ENCODE measurements at places on chromosomes 16 and 17.

DNA sequence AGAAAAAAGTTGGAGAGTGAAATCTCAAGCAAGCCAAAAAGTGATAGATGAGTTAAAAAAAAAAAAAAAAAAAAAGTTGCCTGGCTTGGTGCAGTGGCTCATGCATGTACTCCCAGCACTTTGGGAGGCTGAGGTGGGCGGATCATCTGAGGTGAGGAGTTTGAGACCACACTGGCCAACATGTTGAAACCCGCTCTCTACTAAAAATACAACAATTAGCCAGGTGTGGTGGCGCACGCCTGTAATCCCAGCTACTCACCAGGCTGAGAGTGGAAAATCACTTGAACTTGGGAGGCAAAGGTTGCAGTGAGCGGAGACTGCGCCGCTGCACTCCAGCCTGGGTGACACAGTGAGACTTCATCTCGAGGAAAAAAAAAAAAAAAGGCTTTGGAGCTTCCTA, 668.8 kb downstream of the WWOX start:
- no peak for DNase-seq

GRCh38 chr17:7389924-7390910, 4.1 kb downstream of the PLSCR3 start:
- DNase-seq, result no peak

DNA sequence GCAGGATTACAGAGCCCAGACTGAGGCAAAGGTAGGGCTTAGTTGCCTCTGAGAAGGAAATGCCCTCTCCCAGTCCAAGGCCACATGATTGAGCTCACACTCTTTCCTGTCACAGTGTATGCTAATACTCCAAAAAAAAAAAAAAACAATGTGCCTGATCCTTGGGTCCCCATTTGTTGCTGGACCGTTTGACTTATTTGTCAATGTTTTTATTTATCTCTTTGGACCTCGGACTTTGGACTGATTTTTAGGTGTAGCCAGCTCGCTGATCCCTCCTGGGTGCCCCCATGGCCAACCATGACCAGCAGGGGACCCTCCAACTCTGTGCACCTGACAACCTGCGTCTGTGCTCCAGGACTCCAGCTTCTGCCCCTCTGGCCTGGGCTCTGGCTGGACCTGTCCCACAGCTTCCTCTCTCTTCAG, 622 bp upstream of the CCL16 start:
- no peak for DNase-seq

- DNase-seq, result no peak
These were observed 8.0 kb downstream of the SLC38A10 start for GRCh38 chr17:81287152-81287551.

DNA sequence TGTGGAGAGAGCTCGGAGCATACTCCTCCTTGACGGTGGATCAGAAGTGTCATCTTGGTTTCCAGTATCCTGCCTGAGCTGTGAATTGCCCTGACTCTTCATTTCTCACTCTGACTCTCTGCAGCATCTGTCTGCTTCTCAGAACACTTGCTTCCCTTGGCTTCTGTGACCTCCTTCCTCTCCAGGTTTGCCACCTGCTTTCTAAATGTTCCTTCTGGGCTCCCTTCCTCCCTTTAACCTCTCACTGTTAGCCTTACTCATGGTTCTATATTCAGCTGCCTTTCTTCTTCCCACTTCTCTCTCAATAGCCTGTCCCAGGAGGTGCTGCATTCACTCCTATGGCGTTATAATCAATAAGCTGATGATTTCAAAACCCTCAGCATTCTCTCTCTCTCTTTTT, 11.2 kb upstream of the PRKAR1A start:
- no peak for DNase-seq

DNA sequence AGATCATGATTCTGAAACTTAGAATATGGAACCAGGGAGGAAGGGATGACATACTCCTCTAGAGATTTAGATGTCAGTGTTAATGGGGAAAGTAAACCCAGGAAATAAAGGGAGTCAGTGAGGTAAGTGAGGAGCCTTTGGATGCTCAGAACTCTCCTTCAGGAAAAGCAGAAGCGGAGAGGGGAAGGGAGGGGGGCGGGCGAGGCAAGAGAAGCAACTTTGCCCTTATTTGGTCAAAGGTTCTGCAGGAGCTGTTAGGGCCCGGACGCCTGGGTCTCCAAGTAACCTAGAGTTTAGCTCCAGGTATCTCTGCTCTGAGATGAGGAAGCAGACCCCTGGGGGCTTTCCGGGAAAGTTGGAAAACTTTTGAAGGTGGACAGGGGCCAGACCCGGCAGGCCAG, 1.3 kb downstream of the PFN1 start:
- no peak for DNase-seq

DNA sequence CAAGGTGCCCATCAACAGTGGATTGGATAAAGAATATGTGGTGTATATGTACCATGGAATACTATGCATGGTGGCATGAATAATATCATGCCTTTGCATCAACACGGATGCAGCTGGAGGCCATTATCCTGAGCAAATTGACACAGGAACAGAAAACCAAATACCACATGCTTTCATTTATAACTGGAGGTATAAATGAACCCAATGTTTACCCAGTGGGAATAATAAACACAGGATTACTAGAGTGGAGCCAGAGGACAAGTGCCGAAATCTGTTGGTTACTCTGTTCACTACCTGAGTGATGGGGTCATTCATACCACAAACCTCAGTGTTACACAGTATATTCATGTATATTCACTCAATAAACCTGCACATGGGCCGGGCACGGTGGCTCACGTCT, 125.2 kb downstream of the CDH11 start:
- no peak for DNase-seq

DNA sequence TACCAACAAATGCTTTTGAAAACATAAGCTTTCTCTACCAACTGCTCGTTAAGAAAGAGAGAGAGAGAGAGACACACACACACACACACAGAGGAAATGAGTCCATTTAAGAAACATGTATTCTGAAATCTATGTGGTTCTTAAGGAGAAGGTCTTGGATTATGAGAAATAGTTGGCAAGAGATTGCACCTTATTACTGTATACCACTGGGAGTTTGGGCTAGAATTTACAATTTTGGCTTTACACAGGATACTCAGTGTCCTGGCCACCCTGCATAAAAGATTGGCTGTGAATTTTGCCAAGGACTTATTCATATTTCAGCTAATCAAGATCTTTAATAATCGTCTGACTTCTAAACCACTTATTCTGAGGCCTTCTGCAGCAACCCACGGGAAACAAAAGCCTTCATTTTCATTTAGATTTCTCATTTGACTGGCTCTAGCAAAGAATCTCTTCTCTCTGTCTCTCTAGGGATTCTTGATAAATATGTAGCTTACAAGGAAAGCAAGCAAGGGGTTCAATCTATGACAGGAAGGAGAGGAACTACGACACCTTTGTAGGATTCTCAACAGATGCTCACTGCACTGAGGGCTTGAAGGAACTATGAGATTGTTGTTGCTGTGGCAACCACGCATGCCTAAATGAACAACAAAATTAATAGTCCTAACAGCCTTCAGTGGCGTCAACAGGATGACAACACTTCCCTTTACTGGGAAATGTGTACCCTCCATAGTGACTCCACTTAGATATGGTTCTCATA, 75.3 kb upstream of the GNAO1 start:
- peak; percentile 1 for DNase-seq

GRCh38 chr17:1898332-1898731, 68.5 kb downstream of the RPA1 start:
- DNase-seq, result no peak

DNA sequence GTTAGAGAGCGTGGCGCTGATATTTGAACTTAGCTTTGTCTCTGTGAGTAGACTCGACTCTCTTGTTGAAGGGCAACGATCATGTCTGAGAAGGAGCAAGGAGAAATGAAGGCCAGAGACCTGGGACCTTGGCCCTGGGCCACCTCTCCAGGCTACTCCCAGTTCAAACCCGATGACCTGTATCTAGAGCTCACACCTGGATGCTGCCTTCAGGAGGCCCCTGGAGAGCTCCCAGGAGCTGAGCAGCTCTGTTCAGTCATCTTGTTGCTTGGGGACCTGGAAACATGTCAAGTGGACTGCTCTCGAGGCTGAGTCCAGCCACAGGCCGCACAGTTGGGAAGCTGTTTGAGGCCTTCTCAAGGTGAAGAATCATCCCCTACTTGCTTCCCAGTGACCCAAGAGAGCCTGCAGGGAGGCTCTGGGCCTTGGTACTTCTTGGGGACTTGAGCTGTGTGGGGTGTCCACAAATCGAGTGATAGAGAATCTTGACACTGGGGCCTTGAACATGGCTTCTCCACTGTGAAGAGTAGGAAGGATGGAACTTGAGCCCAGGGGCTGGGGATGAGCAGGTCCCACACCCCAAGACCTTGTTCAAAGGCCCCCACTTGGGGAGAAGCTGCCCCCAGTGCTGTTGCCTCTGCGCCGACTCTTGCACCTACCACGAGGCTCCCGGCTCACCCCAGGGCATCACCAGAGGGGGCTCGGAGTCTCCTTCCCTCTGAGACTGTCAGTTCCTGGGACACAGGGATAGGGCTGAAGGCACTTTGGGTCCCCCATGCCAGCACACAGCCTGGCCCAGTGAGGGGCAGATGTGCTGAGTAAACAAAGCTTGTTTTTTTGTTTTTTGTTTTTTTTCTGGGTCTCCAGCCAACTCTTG, 112.1 kb downstream of the IRX5 start:
- DNase-seq, result no peak

Measured in fibroblast of pulmonary artery (primary cell).